ENCODE measurements at places on chromosomes 7 and 10.
A peak's percentile ranks its signal among the peaks of the same experiment; 100 is the strongest.

- peak; percentile 43 for DNase-seq
Observed at GRCh38 chr7:33903791-33904680, 1.3 kb upstream of the BMPER start.

DNA sequence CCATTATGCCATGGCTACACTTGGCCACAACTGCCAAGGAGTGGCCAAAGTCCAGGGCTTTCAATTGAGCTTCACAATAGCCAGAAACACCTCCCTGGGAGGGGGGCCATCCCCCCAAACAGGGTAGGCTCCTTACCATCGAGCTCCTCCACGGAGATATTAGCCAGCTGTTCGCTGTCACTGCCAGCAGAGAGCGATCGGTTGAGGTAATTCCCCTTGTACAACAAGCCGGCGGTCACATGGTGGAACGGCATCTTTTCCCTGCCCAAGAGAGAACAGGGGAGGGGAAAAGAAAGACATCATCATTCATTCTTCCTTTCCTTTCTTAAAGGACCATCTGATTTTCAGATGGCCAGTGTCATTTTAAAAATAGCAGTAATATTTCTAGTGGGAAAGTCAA lies 133.6 kb downstream of the CALN1 start:
- DNase-seq = no peak

DNA sequence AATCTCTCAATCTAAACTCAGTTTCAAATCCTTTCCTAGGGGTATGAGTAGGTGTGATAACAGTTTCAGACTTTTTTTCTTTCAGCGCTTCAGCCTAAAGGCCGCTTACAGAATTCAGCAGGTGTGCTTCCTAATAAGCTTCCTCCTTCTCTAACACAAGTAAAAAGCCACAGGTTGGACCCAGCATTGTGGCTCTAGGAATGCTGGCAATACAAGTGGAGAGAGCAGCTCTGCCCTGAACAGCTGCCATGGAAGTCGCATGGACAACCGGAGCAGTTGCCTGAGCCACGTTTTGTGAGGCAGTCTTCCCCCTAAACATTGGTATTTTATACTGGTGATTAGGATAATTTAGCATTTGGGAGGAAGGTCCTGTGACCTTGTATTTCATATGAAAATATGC lies 83.5 kb downstream of the ST7 start:
- DNase-seq = no peak

DNA sequence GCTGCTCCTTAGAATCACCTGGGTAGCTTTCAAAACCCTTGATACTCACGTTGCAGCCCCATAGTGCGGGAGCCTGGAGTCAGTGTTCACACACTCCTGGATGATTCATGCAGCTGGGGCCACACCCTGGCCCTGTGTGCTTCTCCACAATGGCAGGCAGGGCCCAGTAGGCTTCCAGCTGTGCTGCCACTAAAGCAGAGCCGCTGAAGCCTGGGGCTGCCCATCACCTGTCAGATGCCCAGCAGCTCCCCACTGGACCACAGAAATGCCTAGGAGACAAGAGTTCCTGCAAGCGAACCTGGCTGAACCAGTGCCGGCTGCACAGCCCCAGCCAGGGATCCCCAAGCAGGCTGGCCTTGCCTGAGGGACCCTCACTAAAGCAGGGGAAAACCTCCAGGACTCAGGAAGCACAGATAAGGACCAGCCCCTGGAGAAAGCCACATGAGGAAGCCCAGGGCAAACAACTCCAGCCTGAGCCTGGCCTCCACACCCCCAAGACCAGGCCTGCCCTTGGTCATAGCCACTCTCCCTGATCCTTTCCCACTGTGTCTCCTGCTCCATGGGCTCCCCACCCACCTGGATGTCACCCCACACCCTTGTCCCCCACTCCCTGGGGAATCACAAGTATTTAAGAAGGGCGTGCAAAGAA lies 111.9 kb downstream of the GRID1 start:
- DNase-seq = no peak

GRCh38 chr7:54969208-54969967 lies 49.4 kb upstream of the EGFR start:
- no peak for DNase-seq

GRCh38 chr10:129847741-129848483 lies 116.2 kb downstream of the EBF3 start:
- no peak for DNase-seq

DNA sequence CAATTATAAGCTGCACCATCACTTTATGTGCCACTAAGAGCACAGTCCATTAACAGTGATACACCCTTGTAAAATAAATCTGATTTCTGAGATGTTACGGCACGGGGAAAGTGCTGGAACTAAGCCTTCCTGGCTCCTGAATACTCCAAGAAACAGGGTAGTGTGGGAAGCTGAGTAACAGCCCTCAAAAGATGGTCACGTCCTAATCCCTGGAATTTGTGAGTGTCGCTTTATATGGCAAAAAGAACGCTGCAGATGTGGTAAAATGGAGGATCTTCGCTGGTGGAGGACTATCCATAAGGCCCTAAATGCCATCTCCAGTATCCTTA lies 13.5 kb downstream of the ESYT2 start:
- DNase-seq = no peak
